Cortex of kidney (tissue), 1 donor: ENCODE measurements at places on chromosomes 6 and 20.

- DNase-seq, result no peak
These were observed 239.9 kb upstream of the CEP162 start for GRCh38 chr6:84467296-84467695.

DNA sequence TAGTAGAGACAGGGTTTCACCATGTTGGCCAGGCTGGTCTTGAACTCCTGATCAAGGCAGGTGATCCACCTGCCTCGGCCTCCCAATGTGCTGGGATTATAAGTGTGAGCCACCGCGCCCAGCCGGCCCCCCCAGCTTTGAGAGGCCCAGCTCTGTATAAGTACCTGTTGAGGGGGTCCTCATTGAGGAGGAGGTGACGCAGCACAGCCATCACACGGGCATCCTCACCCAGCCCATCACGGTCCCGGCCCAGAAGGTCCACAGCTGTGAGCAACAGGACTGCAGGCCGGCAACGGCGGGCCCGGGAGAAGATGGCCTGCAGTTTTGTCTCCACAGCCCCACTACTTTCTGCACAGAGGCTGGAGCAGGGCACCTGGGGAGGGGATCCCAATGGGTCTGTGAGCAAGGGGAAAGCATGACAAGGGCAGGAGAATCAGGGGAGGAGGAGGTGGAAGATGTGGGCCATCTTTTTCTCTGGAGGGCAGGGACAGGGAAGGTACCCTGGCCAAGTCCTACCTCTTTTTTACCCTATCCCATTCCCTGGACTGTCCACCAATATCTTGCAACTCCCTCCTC, 7.7 kb downstream of the GNMT start:
- DNase-seq, result no peak

GRCh38 chr6:104682722-104683643, 176.7 kb downstream of the HACE1 start:
- no peak for DNase-seq

GRCh38 chr6:144898741-144899140, 613.6 kb downstream of the UTRN start:
- DNase-seq, result no peak

DNA sequence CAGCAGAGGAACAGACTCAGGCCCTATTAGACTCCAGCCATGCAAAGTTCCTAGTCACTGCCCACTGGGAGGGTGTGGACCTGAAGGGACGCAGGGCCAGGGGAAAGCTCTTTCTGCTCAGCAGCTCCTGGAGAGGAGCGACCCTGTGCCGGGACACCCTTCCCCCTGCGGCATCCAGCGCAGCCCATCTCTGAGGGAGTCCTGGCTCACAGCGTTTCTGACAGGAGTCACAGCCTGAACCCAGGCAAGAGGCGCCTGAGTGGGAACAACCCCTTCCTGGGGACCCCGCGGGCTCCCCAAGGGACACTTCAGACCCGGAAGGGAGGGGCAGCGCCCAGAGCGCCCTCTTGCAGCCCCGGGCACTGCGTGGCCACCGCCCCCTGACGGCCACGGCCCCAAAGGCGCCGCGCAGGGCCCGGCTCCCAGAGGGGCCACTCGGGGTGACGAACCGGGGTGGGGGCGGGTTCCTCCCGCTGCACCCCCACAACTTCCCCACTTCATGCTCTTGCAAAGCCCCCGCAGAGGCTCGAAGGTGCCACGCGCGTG, 862 bp downstream of the UCKL1 start:
- DNase-seq, result no peak

DNA sequence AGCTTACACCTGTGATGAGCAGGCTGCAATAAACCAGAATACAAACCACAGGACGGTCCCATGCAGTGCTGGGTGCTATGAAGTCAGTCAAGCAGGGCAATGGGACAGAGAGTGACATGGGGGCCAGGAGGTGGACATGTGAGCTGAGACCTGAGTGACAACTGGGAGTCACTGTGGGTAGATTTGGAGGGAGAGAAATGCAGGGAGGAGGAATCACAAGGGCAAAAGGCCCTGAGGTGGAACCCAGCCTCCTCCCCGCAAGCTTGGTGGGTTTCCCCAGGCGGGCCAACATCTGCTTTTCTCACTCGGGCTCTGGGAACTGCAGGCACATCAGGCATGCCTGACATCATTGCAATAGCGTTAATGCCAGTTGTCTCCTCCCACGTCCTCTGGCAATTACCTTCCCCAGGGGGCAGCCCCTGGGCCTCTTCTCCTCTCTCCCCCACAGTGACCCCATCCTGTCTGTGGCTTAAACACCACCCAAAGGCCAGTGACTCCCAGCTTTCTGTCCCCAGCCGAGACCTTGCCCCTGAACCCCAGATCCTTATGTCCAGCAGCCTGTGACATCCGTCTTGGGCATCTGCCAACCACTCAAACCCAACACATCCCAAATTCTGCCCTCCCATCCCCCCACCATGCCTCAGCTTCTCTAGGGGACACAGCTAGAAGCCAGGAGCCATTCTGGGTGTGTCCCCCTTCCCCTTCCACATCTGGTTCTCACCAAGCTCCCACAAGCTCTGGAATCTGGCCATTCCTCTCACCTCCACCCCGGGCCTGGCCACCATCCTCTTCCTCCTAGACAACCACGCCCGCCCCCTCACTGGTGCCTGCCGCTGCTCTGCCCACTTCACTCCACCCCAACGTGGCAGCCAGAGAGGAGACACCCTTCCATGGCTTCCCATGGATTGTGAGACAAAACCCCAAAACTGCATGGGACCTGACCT, 28.2 kb downstream of the PDRG1 start:
- DNase-seq, result no peak

DNA sequence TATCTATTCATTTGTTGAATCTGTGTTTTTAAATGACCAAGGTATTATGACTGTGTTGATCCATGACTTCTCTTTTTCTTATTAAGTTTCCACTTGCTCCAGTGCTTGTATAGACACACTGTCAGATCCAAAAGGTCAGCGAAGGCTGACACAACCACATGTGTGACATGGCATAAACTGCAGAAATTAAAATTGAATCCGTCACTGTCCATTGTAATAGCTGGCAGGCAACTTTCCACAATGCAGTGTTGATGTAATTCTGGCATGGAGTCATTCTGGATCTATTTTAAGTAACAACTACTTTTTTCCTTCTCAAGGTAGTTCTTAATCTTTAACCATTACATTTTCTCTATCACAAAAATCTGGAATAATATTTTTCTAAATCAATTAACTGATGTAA, 145.3 kb downstream of the AIG1 start:
- DNase-seq, result no peak

GRCh38 chr20:48523191-48523995, 304.4 kb downstream of the PREX1 start:
- DNase-seq, result no peak

GRCh38 chr6:151630991-151631655, 137.3 kb downstream of the CCDC170 start:
- DNase-seq, result no peak

DNA sequence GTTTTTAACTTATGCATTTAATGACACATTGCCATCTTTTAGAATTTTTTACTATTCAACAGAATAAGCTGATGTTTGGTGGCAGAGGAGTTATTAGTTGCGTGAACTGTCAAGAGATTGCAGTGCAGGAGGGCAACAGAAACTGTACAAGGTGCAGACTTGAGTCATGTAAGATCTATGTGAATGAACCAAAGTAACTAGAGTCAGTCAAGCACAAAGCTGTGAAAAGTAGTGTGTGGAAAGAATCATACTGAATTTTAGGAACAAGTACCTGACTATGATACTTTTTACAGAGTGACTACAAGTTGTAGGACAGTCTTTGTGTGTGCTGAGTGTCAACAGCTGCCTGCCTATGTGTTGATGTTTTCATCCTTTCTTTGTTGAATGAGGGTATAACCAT, 2.7 kb upstream of the C6orf163 start:
- DNase-seq, result no peak

DNA sequence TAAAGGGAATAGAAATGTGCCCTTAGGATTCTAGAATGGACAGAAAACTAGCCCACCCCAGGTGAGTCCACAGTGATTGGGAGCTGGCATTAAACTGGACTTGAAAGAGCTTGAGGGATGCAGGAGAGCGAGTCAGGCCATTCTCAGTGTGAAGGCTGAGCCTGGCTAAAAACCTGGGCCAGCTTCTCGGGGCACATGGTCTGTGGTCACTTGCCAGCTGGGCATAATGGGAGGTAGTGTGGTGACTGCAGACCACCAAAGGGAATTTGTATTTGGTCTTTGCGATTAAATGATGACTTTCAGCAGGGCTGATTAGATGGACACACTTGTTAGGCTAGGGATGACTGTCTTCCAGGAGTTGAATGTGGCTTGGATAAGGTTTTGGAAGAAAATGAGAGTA, 71.3 kb downstream of the TULP4 start:
- no peak for DNase-seq

GRCh38 chr20:55685841-55686240, 319.5 kb downstream of the CBLN4 start:
- no peak for DNase-seq

DNA sequence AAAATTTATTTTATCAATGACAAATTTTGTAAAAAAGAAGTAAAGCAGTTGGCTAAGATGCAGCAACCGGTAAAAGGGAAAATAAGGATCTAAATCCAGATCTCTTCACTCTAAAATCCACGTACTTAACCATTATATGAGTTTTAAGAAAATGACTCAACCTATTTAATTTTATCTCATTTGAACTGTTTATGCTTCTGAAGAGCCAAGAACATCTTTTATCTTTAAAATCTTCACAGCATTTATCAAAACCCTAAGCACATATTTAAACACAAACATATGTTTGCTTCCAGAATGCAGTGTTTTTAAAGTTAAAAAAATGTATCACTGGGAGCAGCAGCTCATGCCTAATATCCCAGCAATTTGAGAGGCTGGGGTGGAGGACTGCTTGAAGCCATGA, 339.2 kb downstream of the NKAIN2 start:
- DNase-seq, result no peak

DNA sequence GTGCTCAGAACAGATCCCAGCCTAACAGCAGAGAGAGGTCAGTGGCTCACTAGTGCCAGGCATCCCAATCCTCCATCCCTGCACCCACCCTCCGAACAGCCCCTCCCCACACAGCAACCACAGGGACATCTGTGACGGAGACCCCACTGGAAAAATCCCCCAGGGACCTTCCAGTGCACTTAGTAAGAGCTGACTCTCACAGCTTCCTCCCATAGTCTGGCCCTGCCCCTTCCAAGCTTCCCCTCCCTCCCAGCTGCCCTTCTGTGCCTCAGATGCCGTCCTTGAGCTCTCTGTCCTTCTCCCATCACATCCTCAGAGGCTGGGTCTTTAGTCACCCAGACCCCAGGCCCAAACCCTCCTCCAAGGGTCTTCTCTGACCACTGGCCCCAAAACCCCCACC, 9.7 kb upstream of the THBS2 start:
- DNase-seq, result no peak

DNA sequence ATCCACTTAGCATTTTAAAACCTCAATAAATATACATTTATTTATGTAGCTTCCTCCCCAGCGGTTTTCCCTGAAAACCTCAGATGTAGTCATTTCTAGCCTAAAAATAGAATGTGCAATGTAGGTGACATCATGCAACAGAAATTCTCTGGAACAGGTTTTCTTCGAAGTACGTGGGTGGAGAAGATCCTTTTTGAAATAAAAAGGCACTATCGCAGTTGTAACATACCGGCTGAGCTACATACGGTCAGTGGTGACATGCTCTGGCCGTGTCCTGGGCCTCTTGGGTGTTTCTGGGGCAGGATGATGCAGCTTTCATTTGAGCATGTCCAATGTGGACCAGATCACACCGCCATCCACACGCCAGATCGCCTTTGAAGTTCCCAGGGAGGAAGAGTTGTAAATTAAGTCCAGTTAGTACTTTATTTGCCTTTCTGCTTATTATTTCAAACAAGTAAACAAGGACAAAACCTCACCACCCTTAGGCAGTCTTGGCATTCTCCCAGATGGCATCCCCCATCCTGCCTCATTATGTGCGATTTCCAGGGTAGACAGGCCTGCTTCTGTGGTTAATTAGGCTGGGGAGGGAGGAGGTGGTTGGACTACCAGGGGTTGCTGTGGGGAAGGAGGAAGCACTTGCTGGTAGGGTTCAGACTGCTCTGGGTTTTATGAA, 109.5 kb upstream of the CLDN20 start:
- no peak for DNase-seq

- no peak for DNase-seq
These were observed at the start of gene TINAG for GRCh38 chr6:54308289-54308985. TSS of gene TINAG (plus strand) at chr6:54308441. CDS start at chr6:54308551, 110 bp downstream.

GRCh38 chr20:62239278-62239879, 1.1 kb downstream of the OSBPL2 start:
- DNase-seq, result no peak

DNA sequence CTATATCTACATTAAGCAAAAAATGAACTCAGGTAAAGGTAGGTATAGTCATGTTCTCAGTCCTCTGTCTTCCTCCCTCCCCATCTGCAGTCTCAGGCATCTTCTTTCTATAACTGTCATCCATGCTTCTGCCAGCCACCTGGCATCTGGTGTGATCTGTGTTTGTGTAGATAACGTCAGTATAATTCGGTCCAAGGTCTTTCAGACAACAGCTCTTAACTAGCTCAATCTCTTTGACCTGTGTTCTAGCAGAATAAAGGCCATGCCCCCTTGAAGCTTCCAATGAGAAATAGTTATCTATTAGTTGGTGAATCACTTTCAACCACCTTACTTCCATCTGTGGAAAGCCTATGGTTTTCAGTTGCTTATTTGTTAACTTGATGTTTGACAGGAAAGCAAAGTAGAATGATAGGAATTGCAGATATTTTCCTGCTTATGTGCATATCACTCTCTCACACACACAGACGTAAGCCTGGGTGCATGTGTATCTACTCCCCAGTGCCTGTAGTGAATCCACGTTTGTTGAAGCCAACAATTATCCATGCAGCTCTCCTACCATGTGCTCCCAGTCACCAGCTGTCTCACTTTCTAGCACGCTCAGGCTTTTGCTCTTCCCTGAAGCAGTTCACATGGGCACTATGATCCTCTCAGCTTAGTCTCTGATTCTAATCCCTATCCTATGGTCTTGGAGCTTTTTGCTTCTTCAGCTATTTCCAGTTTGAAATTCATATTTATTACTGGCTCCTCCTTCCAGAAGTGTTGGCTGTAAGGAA, 433.7 kb upstream of the MANEA start:
- DNase-seq, result no peak

GRCh38 chr20:7770046-7770445, 170.2 kb downstream of the HAO1 start:
- DNase-seq, result no peak
